ENCODE measurements at places on chromosomes 6 and 20.

GRCh38 chr6:84350397-84350796 lies 123.0 kb upstream of the CEP162 start:
- DNase-seq, result no peak

GRCh38 chr20:24866008-24866407 lies 83.1 kb upstream of the CST7 start:
- no peak for DNase-seq

DNA sequence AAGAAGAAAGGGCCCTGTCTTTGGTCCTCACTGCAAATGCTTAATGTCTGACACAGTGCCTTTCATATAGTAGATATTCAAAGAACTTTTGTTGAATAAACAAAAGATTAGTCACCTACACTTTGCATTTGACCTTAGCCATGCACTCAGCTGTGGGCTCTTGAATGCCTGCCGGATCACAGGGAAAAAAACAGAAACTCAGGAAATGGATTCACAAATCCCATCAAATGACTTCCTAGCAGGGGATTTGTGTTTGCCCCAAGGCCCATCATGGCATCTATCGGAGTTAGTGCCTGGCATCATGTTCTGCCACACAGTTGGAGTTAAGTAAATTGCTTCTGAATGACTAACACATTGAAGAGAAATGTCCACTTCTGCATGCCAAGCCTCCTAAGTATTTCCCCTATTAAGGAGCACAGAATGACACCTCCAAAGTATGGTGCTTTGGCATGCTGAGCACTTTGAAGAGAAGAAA lies 72.3 kb upstream of the DST start:
- no peak for DNase-seq

- DNase-seq, result peak; percentile 17
Observed at GRCh38 chr20:63183422-63184146, 32.3 kb downstream of the YTHDF1 start.

DNA sequence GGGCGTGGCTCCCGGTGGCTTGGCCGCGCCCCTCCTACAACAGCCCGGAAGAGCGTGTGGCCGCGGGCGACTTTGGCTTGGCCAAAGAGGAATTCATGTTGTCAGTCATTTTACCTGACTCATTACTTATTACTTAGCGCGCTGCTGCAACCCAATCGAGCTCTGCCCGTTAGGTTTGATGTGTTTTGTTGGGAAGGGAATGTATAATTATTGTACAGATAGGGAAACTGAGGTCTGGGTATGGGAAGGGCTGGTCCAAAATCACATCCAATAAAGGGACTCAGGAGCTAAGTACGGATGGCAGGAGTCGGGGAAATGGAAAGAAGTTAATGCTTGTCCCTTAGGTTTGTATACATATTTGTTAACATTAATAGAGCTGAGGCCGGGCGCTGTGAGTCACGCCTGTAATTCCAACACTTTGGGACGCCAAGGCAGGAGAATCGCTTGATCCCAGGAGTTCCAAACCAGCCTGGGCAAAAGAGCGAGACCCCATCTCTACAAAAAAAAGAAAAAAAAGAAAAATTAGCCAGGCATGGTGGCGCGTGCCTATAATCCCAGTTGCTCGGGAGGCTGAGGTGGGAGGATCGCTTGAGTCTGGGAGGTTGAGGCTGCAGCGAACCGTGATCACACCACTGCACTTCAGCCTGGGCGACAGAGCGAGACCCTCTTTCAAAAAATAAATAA lies 639 bp upstream of the ZNF335 start:
- DNase-seq, result no peak

DNA sequence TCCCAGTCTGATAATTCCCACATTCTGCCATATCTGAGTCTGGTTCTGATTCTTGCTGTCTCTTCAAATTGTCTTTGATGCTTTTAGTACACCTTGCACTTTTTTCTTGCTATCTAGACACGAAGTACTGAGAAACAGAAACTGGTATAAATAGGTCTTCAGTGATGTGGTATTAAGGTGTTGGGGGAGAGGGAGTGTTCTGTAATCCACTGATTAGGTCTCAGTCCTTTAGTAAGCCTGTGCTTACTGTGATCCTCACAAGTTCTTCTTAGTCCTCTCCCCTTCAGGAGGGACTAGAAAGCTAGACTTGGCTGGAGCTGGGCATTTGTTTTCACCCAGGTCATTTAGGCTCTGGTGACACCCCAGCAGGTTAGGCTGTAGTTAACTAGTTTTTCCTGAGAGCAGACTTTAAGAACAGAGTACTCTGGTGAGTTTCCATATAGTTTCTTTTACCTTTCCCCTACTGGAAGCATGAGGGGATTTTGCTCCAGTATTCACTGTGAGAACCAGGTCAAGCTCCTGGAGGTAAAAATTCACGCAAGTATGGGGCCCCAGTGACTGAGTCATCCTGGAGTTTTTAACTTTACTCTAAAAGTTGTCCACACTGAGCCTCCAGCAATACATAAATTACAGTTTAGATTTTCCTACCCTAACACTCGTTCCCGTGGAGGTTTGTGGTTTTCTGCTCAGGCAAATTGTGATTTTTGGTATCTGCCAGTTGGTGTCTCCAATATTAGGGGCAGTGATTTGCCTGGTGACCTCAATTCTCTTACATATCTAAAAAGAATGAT lies 154.6 kb downstream of the CDKAL1 start:
- no peak for DNase-seq

GRCh38 chr20:33033381-33033780 lies 1.9 kb downstream of the BPIFB6 start:
- DNase-seq, result no peak

DNA sequence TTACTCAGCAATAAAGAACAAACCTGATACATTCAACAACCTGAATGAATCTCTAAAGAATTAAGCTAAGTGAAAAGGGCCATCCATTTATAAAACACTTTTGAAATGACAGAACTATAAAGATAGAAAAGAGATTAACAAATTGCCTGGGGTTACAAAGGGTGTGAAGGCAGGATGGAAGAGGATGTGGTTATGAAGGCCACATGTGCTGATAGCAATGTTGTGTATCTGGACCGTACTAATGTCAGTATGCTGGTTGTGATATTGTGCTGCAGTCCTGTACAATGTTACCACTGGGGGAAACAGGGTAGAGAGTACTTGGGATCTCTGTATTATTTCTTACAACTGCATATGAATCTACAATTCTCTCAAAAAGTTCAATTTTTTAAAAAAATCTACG lies 36.4 kb downstream of the ELOVL5 start:
- no peak for DNase-seq

DNA sequence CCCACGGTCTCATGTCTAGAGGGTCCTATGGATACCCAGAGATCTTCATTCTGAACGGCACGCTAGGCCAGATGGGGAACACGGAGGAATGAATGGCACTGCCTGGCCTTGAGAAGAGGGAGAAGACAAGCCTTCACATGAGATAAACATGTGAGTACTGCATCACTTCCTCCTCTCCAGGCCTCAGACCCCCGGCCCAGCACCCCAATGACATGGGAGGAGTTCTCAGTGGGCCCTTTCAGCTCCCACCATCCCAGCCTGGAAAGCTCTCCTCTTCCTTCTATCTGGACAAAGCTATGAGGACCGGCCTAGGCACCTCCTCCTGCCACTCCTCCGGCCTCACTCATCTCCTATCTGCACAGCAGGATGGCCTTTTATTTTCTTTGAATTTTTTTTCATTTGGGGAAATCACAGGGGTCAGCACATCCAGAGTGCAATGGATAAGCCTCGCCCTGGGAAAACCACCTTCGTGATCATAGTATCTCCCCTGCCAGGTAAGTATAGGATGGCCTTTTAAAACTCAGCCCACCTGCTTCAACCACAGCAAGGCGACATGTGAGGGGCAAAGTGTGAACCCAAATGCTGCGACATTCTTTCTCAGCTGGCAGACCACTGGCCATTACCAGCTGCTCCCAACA lies 39.2 kb upstream of the CDKN1A start:
- DNase-seq, result no peak

DNA sequence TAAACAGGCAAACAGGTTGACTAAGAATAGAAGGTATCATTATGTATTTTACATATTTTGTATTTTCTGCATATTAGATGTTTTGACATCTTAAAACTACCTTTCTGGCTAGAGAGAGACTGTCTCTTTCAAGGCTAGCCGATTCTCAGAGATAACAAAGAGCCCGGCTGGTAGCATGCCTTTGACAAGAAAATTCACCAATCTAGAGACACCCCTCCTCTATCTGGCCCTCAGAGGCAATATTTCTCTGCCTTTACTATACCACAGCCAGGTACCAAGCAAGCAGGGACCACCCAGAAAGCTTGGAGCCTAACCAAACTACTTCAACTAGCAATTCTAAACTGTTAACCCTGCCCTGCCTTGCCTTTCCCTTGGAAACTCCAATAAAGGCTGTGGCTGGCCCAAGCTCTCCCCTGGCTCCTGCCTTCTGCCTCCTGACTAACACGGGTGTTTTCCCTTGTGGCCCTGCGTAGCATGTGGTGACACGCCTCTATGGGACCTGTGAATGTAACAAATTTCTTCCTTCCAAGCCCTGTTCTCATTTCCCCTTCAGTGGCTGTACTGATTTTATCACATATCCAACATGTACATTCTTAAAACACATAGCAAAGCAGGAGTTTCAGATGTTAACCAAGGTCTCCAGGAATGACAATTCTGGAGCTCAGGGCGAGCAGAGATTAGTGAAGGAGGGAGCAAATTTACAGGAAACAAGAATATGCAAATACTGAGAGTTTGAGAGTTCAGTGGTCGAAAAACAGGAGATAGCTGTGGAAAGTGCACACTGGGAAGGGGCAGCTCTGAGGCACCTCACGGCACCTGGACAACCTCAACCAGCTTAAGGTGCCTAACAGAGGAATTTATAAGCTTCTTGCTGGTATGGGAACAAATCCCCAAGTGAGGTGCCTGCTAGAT lies 120.8 kb downstream of the BACH2 start:
- DNase-seq, result peak; percentile 51

DNA sequence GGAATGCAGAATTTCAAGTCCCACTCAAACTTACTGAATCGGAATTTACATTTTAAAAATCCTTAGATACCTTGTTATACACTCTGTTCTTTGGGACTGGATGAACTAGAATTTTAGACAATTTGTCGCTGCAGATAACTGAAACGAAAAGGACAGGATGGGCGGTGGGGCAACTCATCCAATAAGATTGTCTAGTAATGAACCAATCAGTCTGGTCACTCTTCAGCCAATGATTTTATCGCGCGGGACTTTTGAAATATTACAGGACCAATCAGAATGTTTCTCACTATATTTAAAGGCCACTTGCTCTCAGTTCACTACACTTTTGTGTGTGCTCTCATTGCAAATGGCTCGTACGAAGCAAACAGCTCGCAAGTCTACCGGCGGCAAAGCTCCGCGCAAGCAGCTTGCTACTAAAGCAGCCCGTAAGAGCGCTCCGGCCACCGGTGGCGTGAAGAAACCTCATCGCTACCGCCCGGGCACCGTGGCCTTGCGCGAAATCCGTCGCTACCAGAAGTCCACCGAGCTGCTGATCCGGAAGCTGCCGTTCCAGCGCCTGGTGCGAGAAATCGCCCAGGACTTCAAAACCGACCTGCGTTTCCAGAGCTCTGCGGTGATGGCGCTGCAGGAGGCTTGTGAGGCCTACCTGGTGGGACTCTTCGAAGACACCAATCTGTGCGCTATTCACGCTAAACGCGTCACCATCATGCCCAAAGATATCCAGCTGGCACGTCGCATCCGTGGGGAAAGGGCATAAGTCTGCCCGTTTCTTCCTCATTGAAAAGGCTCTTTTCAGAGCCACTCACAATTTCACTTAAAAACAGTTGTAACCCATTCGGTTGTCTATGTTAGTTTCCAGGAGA lies 41.9 kb upstream of the HFE start:
- DNase-seq, result peak; percentile 61

Data from stimulated activated CD4-positive, alpha-beta T cell treated with anti-CD3 and anti-CD28 coated beads, TNF-alpha, amount 100 ng/mL, for 48 hours (primary cell).